ENCODE measurements at places on chromosomes 3 and 15. TPM values are rescaled to one million over a fixed set of nuclear protein-coding genes. Genes with fewer than 3 reads are reported as not detected.
A peak's percentile ranks its signal among the peaks of the same experiment; 100 is the strongest.

- DNase-seq: peak; percentile 89
These were observed 309.7 kb downstream of the LSAMP start for GRCh38 chr3:116135457-116136085.

GRCh38 chr3:33883538-33883950 lies 85.1 kb downstream of the PDCD6IP start:
- DNase-seq: peak; percentile 44

DNA sequence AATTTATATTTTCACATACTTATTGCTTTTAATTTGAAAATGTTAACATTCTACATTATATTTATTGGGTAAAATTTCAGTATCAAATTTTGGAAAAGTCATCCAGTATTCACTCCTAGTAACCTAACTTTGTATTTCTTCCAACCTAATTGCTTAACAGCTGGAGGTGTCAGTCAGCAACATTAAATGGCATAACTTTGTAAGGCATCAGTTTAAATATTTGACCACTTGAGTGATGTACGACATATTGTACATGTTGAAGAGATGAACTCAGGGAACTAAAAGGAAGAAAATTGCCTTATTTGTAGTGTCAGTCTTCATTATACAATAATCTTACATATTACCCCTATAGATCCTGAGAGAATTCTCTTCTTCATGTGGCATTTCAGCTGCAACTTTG lies 326.8 kb downstream of the NAALADL2 start:
- no peak for DNase-seq

DNA sequence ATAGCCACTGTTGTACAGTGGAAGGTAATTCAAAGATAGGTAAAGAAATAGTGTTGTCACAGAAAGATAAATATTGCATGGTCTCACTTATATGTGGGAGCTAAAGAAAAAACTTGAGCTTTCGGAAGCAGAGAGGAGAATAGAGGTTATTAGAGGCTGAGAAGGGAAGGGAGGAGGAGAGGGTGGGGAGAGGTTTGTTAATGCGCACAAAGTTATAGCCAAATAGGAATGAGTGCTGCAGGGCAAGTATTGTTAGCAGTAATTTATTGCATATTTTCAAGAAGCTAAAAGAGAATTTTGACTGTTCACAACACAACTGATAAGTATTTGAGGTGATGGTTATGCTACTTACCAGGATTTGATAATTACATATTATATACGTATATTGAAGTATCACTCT lies 154.2 kb downstream of the GABRG3 start:
- DNase-seq: no peak

GRCh38 chr15:67605871-67606270 lies 63.4 kb downstream of the MAP2K5 start:
- DNase-seq: no peak

- DNase-seq: no peak
These were observed 27.4 kb downstream of the PHC3 start for GRCh38 chr3:170154084-170154483.

DNA sequence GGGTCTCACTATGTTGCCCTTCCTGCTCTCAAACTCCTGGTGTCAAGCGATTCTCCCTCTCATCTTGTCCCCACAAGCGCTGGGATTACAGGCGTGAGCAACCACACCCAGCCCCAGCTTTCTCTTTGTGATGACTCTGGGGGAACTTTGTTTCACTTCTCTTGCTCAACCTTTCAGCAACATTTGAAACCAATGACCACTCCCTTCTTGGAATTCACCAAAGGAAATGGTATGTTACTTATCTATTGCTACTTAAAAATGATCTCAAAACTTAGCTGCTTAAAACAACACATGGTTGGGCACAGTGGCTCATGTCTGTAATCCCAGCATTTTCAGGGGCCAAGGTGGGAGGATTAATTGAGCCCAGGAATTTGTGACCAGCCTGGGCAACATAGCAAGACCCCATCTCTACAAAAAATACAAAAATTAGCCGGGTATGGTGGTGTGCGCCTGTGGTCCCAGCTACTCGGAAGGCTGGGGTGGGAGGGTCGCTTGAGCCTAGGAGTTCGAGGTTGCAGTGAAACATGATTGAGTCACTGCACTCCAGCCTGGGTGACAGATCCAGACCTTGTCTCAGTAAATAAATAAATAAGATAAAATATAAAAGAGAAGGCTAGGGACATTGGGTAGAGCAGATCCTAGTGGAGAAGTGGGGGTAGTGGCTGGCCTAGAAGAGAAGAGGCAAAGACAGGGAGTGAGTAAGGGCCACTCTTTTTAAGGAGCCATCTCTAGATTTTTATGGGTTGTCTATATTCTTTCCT lies 10.3 kb upstream of the COPG1 start:
- no peak for DNase-seq

GRCh38 chr15:86115145-86115801 lies 35.6 kb downstream of the AGBL1 start:
- DNase-seq: no peak

GRCh38 chr3:186362988-186363387 lies 954 bp upstream of the DGKG start:
- DNase-seq: no peak

Gene CDHR4
- not detected for polyA plus RNA-seq

Gene METTL6
- 23.9 TPM for polyA plus RNA-seq

Gene ANKUB1
- polyA plus RNA-seq: 0.33 TPM

Gene RASGRP1
- 10.6 TPM for polyA plus RNA-seq

Gene ZNF35
- polyA plus RNA-seq: 12.1 TPM

Gene ARNT2
- 58.7 TPM for polyA plus RNA-seq

Gene TRIM42
- 0.09 TPM for polyA plus RNA-seq

Gene PSTPIP1
- 1.1 TPM for polyA plus RNA-seq

Measured in renal pelvis (tissue), 12 donors.